Smooth muscle cell of trachea (primary cell): ENCODE measurements at places on chromosomes 5 and 9. TPM values are rescaled to one million over a fixed set of nuclear protein-coding genes. Genes with fewer than 3 reads are reported as not detected.

GRXCR2 gene
- total RNA-seq: not detected in 2 replicates

WNT8A gene
- total RNA-seq: not detected in 2 replicates

ZFP2 gene
- 1.6 and 1.8 TPM in 2 replicates for total RNA-seq

ACTBL2 gene
- total RNA-seq: not detected in 2 replicates

GFM2 gene
- 34.9 and 40.4 TPM in 2 replicates for total RNA-seq
